ENCODE measurements at places on chromosomes 3 and 15.

DNA sequence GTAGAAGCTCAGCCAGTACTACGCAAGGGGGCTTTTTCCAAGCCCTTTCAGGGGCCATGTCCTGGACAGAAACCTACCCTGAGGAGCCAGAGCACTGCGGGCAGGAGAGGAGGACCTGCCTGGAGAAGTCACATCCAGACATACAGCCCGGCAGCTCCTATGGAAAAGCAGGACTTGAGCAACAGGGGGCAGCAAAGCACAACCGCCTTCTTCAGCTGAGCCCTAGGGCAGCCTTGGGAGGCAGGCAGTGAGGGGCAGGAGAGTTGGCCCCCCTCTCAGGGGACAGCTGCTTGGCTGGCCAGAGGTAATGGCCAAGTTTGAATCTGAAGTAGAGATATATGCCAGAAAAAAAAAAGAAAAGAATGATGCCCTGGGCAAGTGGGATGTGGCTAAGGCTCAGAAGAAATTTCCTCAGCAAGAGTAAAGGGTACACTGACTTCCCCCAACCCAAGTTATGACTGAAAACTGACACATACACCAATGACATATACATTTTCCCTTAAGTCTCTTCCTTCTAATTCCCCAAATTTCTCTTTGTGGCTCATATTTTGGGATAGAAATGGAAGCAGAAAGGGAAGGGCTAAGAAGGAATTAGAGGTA lies 56.9 kb downstream of the CYP19A1 start:
- peak; percentile 56 for DNase-seq

- DNase-seq = no peak
Observed at GRCh38 chr3:46215810-46216414, 7.8 kb upstream of the CCR1 start.

DNA sequence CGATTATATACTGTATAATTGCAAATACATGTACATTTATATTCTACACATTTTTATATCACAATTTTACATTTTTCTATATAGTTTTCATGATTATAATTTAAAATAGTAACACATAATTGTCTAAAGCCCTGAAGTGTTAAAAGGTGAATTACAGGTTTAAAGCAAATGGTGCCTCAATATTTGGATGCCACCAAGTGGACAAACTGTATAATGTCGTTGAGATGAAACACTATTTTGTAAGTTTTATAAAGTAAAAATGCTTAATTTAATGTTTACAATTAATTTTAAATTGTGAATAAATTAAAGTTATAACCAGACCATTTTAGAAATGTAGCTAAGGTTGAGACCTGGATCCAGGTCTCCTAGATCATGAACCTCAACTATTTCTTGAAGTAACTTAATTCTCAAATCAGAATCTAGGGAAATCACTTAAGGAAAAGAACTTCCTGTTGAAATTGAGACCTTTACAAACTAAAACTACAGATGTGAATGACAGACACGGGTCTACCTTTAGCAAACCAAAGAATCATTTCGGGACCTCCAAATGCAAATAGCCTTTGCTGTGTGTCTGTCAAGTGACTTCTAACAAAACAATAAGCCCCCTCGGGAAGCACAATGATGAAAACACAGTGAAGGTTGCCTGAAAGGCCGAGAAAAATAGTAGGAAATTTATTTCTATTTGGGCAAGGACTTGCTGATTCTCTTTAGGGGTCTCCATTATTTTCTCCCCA lies 37.8 kb downstream of the EHHADH start:
- DNase-seq = peak; percentile 34

- no peak for DNase-seq
Observed at GRCh38 chr3:47542471-47543173, 29.1 kb upstream of the ELP6 start.

GRCh38 chr15:84653584-84653909 lies 536 bp downstream of the WDR73 start:
- DNase-seq = no peak

- no peak for DNase-seq
Observed at GRCh38 chr15:91047545-91048199, 25.3 kb upstream of the VPS33B start.

GRCh38 chr3:125032100-125032643 lies 23.6 kb downstream of the HEG1 start:
- no peak for DNase-seq

- DNase-seq = no peak
Observed at GRCh38 chr3:156643729-156644389, 30.5 kb upstream of the TIPARP start.

DNA sequence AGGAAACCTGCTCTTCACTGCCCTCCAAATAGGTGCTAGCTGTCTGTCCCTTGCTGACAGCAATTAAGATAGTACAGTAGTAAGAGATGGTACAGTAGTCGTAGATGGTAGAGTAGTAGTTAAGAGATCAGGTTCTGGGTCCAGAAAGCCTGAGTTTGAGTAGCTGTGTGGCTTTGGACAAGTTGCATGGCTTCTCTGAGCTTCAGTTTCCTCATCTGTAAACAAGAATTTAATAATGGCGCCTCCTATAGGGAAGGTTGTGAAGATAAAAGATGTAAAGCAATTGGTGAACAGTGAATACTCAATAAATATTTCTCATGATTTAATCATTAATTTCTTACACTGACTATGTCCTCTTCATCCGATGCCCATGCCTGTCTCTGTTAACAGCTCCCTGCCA lies 86.9 kb upstream of the BCL6 start:
- no peak for DNase-seq

DNA sequence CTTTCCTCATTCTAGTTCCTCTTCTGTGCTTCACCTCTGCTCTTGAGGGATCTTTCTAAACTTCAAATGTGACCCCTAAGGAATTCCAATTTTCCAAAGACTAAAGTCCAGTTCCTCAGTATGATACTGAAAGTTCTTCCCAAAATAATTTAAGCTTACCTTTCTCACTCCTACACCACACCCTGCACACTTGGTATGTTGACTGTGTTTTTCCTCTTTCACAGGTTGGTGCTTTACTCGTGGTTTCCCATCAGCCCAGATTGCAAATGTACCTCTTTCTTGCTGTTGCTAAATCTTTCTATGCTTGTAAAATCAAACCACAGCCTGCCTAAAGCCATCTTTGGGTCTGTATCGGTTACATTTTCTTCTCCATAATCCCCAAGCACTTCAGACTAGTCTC lies 30.5 kb upstream of the CLDN16 start:
- no peak for DNase-seq

DNA sequence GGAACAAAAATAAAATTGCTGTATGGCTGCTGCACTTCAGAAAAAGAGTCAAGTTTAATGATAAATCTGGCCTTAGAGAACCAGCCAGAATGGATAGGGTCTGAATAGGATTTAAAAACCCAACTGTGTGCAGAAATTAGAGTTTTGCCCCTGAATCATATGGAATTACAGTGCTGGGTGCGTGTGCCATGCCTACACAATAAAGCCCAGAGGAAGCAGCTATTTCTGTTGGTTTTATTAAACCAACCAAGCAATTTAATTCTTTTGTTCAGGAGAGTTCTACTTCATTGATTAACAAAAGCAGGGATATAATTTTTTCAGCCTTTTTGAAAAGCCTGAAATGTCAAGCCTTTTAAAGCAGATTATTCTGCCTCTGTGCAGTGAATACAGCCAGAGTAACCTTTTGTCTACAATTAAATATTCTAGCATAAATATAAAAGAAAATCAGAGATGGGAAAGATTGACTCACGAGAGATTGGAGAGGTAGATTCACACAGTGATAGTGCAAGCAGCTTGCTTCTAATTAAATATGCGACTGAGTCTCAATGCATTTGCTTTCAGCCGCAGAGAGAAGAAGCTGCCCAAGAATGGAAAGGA lies 66.7 kb upstream of the DNAJC19 start:
- peak; percentile 11 for DNase-seq

GRCh38 chr3:23856286-23856685 lies 50.5 kb downstream of the UBE2E1 start:
- DNase-seq = no peak

DNA sequence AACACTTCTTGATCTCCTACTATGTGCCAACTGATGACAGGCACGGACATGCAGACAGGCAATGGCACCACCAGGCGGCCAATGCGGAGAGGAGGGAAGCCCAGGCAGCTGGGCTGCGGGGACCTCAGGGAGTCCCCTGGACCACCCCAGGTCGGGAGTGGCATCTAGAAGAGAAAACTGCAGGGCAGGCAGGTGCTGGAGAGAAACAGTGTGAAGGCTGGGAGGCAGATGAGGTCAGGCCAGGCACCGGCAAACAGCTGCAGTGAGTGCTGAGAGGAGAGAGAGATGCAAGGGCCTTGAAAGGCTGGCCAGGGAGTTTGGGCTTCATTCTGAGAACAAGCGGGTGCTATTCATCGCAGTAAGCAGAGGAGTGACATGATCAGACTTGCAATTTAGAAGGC lies 29.1 kb downstream of the SLC6A1 start:
- no peak for DNase-seq

DNA sequence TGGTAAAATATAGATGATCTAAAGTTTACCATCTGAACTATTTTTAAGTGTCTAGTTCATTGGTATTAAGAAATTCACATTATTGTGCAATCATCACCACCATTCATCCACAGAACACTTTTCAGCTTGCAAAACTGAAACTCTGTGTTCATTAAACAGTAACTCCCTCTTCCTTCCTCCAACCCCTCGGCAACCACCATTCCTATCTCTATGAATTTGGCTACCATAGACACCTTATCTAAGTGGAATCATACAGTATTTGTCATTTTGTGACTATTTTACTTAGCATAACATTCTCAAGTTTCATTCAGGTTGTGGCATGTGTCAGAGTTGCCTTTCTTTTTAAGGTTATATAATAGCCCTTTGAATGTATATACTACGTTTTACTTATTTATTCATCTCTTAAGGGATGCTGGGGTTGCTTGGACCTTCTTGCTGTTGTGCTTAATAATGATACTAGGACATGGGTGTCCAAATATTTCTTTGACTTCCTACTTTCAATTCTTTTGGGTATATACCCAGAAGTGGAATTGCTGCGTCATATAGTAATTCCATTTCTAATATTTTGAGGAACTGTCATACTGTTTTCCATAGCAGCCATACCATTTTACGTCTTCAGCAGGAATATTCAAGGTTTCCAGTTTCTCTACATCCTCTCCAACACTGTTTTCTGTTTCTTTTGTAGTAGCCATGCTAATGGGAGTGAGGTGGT lies 20.9 kb downstream of the KAT2B start:
- no peak for DNase-seq

GRCh38 chr3:81451611-81452010 lies 309.8 kb downstream of the GBE1 start:
- DNase-seq = no peak

DNA sequence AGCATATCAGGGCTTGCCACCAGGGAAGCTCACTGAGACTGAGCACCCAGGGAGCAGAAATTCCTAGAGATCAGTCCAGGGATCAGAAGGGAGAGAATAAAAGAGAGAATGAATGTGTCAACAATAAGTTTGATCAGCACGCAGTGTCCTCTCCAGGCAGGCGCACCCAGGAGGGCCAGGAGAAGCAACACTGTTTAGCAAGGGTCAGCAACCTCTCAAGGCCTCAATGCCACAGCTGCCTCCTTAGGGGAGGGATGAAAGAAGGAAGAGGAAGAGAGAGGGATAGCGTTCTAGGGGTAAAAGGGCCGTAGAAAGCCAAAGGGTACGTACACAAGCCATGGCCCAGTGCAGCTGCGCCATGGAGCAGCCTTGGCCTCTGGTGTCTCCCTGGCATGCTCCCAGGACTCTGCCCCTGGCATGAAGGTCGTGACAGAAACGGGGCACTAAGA lies 399.8 kb downstream of the SHQ1 start:
- no peak for DNase-seq

DNA sequence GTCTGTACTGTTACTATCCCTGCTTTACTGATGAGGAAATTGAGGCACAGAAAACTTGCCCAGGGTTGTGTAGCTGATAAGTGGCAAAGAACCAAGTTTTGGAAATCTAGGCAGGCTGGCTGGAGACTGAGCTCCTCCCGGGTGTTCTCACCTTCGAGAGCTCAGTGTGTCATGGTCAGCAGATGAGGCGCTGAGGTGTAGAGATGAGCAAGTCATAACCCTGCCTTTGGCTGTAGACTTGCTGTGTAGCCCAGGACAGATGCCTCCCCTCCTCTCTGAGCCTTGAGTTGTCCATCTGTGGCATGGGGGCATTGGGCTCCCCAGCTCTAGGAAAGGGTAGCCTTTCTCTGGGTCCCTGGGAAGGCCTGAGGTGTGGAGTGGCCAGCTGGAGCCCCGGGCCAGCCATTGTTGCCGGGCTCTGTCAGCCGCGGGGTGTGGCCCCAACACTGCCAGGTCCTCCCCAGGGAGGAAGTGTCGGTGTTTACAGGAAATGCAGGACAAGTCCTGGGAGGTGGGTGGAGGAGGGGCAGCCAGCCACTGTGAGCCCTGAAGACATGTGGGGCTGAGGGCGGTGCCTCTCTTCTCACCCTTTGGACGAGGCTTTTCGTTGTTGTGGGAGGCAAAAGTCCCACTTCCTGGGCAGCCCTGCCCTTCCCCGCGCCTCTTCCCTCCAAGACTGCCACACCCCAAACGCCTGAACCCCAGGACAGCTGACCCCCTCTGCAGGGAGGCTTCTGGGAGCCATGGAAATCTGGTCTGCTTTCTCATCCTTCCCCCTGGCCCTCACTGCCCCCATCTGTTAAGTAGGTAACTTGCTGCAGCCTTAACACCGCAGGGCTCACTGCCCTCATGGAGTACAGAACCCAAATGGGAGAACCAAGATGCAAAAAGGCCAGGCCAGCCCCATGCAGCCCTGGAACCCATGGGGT lies 29.1 kb downstream of the FGD5 start:
- no peak for DNase-seq

- no peak for DNase-seq
Observed at GRCh38 chr15:68201153-68201878, 3.8 kb downstream of the CALML4 start.

GRCh38 chr3:66606868-66607267 lies 106.0 kb upstream of the LRIG1 start:
- DNase-seq = no peak

DNA sequence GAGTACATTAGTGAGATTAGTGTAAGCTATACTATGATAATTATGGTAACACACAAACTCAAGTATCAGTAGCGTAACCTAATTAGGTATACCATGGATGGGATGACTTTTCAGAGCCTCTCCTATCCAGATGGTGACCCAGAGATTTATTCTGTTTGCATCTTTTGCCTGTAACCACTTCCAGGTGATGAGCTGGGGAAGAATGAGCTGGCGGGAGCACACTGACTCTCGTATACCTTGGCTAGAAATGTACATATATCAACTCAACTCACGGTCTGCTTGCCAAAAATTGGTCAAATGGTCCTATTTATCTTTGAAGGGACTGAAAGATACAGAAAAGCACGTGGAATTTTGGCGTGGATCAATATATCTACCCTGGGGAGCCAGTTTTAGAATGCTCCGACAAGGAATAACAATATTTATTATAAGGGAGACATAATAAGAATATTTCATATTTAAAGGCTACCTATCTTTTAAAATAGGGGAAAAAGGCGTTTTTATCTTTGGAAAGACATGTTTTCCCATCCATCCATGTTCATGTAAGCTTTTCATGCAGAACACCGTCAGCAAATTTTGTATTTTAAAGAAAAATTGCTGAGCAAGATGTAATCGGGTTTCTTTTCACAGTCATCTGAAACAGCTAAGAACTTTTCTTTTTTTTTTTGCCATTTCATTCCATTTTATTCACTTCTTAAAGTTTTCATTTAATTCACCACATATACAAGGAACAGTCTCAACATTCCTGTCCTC lies 502.6 kb upstream of the CBLB start:
- DNase-seq = no peak

GRCh38 chr15:64045774-64046420 lies 388 bp downstream of the DAPK2 start:
- no peak for DNase-seq
